Esophagus muscularis mucosa (tissue), 4 donors: ENCODE measurements at places on chromosomes 2 and 18. TPM values are rescaled to one million over a fixed set of nuclear protein-coding genes. Genes with fewer than 3 reads are reported as not detected.
A peak's percentile ranks its signal among the peaks of the same experiment; 100 is the strongest.

- DNase-seq, result peak; percentile 91
Measured at GRCh38 chr2:241009601-241010530, 11.4 kb downstream of the SNED1 start.

DNA sequence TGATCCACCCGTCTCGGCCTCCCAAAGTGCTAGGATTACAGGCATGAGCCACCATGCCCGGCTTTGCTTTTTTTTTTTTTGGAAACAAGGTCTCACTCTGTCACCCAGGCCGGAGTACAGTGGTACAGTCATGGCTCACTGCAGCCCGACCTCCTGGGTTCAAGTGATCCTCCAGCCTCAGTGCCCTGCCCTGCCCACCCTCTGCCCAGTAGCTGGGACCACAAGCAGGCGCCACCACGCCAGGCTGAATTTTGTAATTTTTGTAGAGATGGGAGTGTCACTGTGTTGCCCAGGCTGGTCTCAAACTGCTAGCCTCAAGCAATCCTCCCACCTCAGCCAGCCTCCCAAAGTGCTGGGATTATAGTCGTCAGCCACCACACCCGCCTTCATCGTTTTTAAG lies 11.6 kb upstream of the PSD4 start:
- no peak for DNase-seq

GRCh38 chr2:18319987-18320386 lies 240.5 kb downstream of the RDH14 start:
- no peak for DNase-seq

Gene SFT2D3
- total RNA-seq, result 5.8 TPM

GRCh38 chr2:190933361-190933760 lies 52.7 kb downstream of the GLS start:
- DNase-seq, result no peak

GRCh38 chr2:157696036-157696435 lies 67.4 kb upstream of the ACVR1C start:
- no peak for DNase-seq

Gene ASXL3
- 1.0 TPM for total RNA-seq

DNA sequence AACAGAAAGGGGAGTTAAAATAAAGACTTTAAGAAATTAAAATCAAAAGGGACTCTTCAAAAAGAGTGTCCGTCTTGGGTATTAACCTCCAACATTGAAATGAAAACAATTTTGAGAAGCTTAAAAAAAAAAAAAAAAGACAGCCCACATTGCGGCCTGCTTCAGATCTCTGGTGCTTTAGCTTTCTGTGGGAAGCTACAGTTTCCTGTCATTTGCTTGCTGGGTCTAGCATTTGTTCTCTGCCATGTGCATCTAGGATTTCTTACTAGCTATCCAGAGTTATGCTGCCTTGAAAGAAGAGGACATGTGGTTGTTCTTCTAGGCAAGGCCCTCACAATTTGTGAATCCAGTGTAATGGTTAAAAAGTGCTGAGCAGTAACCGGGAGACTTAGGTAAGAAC lies 375.3 kb downstream of the SLC4A3 start:
- DNase-seq, result no peak

- no peak for DNase-seq
Measured at GRCh38 chr2:116250376-116250775, 1564.1 kb upstream of the DDX18 start.

- DNase-seq, result no peak
Measured at GRCh38 chr2:10864251-10864650, 47.5 kb upstream of the KCNF1 start.

Gene TTN
- 10.0 TPM for total RNA-seq

GRCh38 chr18:6947338-6948030 lies 170.1 kb downstream of the LAMA1 start:
- DNase-seq, result no peak

DNA sequence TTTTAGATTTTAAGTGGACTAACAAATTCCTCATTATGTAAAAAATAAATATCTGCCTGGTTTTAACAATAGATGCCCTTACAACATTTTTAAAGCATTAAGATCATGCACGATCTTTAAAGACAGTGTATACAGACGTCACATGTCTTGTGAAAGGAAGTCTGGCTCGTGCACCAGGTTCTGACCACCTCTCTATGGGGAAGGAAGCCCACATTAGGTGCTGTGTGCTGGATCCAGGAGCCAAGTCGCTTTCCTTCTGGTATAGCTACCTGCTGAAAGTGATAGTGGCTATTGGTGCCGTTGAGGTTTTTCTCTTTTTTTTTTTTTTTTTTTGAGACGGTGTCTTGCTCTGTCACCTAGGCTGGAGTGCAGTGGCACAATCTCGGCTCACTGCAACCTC lies 116.5 kb downstream of the NCK2 start:
- no peak for DNase-seq

- DNase-seq, result no peak
Measured at GRCh38 chr18:76437011-76437410, 58.0 kb downstream of the ZNF516 start.

DNA sequence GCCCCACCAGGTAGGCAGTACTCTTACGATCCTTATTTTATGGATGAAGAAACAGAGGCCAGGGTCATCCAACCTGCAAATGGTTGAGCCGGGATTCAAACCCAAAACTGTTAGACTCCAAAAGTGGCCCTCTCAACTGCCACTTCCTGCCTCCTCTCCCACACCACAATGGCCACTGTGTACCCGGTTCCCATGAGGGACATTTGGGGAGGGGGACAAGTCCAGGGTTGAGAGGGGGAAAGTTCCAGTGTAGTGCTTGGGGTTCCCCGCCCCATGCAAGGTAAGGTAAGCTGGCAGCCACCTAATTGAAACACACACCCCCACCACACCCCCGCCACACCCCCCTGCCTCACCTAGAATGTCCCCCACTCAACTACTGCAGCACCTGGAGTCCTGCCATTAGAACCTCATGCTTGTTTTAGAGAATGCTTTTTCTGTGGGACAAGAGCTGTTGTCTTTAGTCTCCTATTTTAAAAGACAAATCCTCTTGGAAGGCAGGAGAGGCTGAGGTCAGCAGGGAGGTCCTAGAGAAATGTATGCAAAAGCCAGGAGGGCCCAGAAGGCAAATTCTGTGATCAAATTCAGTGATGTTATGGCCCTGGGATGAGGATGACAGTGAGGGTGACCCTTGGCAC lies 145.2 kb downstream of the ZFP36L2 start:
- DNase-seq, result no peak

DNA sequence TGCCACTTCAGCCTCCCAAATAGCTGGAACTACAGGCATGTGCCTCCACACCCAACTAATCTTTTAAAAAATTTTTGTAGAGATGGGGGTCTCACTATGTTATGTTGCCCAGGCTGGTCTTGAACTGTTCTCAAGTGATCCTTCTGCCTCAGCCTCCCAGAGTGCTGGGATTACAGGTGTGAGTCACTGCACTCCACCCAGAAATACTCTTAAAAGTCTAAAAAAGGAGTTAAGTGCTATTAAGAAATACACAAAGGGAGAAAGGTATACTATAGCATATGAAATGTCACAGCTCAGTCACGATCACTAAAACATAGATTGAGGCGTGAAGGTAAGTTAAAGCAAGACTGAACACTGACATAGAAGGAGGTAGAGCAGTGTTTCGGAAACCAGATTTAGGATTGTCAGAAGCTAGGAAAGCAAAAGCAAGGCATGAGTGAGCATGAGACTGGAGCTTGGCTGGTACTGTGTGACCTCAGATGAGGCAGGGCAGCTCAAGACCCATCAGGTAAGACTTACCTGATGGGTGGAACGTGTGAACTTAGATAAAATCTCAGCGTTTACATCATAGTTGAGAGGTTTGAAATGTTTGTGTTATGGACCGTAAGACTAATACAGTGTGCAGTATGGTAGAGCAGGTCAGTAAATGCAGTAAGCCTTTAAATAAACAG lies 9.2 kb downstream of the CCNYL1 start:
- no peak for DNase-seq

- no peak for DNase-seq
Measured at GRCh38 chr2:105394951-105395611, 3.8 kb downstream of the FHL2 start.

DNA sequence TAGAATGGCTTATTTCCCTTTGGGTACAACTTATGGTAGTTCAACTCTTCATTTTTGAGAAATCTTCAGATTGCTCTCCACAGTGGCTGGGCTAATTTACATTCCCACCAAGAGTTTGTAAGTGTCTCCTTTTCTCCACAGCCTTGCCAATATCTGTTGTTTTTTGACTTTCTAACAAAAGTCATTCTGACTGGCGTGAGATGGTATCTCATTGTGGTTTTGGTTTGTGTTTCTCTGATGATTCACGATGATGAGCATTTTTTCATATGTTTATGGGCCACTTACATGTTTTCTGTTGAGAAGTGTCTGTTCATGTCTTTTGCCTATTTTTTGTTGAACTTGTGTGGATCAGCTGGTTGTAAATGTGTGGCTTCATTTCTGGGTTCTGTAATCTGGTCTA lies 871.0 kb downstream of the EPHA4 start:
- no peak for DNase-seq

DNA sequence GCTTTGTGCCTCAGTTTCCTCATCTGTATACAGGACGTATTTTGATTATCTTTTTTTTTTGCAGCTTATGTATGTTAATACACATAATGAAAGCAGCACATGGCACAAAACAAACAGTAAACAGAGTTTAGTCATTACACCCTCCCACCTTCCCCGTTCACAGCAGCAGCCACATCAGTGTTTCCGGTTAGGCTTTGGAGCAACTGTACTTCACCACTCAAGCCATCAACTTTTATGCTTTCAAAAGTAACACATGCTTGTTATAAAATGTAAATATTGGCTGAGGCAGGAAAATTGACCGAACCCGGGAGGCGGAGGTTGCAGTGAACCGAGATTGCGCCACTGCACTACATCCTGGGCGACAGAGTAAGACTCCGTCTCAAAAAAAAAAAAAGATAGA lies 117.3 kb downstream of the MTCL1 start:
- DNase-seq, result no peak

- peak; percentile 8 for DNase-seq
Measured at GRCh38 chr2:132860220-132860619, 190.2 kb upstream of the LYPD1 start.

GRCh38 chr2:134774786-134775641 lies 56.2 kb upstream of the TMEM163 start:
- peak; percentile 78 for DNase-seq

Gene UBXN2A
- total RNA-seq, result 20.8 TPM

Gene SAG
- not detected for total RNA-seq
